ENCODE measurements at places on chromosomes 2 and 18.

GRCh38 chr2:236981701-236982485 is 103.8 kb upstream of the COPS8 start:
- DNase-seq: no peak

DNA sequence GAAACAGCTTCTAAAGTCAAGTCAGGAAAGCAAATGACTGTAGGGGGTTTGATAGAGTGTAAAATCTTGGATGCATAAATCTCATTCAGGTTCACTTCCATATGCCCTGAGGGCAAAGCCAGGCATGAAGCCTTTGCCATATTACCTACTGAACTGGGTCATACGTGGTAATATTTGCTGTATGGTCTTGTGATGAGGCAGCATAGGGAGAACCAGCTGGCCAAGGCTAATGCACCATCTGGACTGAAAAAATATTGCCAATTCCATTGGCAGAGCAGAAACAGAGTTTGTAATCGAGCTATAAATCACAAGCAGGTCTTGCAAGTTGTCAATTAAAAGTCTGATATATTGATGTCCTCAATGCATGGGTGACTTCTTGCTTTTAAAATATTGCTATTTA is 243.8 kb downstream of the ERBB4 start:
- no peak for DNase-seq

DNA sequence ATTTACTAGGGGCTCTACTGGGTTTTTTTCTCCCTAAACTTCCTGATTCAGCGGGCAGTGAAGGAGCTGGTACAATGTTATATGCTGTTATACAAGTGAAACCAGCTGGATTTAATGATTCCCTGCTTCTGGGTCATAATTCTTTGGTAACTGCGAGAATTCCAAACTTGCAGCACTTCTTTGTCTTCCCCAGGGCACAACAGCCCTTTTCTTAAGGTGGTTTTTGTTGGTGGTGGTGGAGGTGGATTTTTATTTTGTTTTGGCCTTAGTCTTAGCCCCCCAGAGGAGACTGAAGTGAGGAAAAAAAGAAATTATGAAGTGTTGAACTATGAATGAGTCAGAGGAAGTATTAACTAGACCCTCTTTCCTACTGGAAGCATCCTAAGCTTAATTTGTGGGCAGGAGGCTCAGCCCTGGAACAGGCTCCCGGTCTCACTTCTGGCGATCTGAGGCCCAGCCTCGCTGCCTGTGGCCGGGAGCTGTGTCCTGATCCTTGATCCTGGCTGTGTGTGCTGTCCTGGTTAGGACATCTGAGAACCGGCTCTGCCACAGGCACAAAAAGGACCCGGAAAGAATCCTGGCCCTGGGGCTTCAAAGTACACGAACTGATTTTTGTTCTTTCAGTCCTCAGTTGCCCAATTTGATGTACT is 141.9 kb downstream of the LYPD6B start:
- no peak for DNase-seq

DNA sequence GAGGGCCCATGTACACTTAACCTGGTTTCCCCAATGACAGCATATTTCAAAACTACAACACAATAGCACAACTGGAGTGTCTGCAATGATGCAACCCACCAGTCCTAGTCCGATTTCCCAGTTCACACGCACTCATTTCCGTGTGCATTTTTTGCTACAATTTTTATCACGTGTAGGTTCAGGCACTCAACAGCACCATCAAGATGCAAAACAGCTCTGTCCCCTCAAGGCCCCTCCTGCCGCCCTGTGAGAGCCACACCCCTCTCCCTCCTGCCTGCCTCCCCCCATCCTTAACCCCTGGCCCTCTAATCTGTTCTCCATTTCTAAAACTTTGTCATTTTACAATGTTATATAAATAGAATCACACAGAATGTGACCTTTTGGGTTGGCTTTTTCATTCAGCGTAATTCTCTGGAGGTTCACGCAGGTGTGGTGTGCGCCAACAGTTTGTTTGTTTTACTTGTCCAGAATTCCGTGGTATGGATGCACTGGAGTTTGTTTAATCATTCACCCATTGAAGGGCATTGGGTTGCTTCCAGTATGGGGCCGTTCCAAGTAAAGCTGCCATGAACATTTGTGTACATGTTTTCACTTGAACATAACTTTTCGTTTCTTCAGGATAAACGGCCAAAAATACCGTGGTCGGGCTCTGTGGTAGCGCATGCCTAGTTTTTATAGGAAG is 8.4 kb downstream of the KCNIP3 start:
- no peak for DNase-seq

- DNase-seq: no peak
Measured at GRCh38 chr2:147364597-147364996, 480.2 kb upstream of the ACVR2A start.

DNA sequence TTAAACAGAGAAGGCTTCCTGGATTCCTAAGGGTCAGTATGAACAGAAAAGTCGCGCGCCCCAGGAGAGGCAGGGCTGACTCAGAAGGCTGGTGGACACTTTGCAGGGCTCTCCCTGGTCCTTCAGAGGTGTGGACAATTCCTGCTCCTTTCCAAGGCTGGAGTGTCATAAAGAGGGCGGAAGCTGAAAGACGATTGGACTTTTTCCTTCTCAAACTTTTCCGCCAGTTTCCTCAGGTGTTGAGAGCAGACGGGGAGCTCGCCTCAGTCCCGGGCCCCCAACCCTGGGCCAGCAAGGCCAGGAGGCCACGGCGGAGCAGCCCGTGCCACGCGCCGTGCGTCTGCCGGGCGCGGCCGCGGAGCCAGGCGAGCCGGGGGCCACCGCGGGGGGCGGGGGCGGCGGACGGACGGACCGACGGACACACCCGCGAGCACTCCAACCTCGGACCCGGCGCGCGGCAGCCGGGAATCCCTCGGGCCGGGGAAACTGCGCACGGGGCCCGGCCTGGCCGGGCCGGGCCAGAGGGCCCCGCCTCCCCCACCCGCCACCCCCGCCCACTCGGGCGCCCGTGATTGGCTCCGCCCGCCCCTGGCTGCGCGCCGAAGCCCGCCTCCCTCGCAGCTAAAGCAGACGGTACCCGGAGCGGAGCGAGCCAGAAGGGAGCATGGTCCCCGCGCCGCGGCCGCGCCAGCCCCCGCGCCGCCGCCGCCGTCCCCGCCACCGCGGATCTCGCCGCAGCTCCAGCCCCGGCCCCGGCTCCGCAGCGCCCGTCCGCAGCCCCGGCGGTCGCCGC is at the start of gene KLHL29:
KLHL29 (plus strand) TSS at position 629 of the 793 bp plus-strand sequence. CDS start 177,018 bp downstream, outside the sequence.
- peak; percentile 59 for DNase-seq

GRCh38 chr2:109439986-109440385 is 173.8 kb downstream of the SEPTIN10 start:
- DNase-seq: no peak

All from stimulated activated CD4-positive, alpha-beta T cell treated with anti-CD3 and anti-CD28 coated beads, TNF-alpha, amount 100 ng/mL, for 48 hours (primary cell).